RPMI7951 (cell line): ENCODE measurements at places on chromosomes 11 and 22. TPM values are rescaled to one million over a fixed set of nuclear protein-coding genes. Genes with fewer than 3 reads are reported as not detected.

PATE2 gene
- 0.24 TPM in 1 of 2 replicates, not detected in the other for total RNA-seq

KCNJ11 gene
- total RNA-seq, result not detected in 2 replicates

LRFN4 gene
- total RNA-seq, result 10.6 and 19.7 TPM in 2 replicates

PDGFB gene
- 1.2 and 1.7 TPM in 2 replicates for total RNA-seq

CCDC73 gene
- 0.10 TPM in 1 of 2 replicates, not detected in the other for total RNA-seq

MRPL40 gene
- total RNA-seq, result 58.9 and 69.4 TPM in 2 replicates

FADS1 gene
- 40.8 and 50.6 TPM in 2 replicates for total RNA-seq

OR52I1 gene
- not detected in 2 replicates for total RNA-seq

PKNOX2 gene
- 2.1 and 2.8 TPM in 2 replicates for total RNA-seq

MS4A14 gene
- not detected in 2 replicates for total RNA-seq

ABCG4 gene
- total RNA-seq, result 0.20 and 0.24 TPM in 2 replicates

DSCAML1 gene
- total RNA-seq, result not detected in 2 replicates

WT1 gene
- total RNA-seq, result 7.8 and 11.5 TPM in 2 replicates

OOSP1 gene
- total RNA-seq, result not detected in 2 replicates

SYT8 gene
- total RNA-seq, result 0.20 TPM in 1 of 2 replicates, not detected in the other

BAIAP2L2 gene
- total RNA-seq, result 5.0 and 9.7 TPM in 2 replicates

TEX54 gene
- total RNA-seq, result not detected in 2 replicates

OR5P2 gene
- not detected in 2 replicates for total RNA-seq

SORL1 gene
- total RNA-seq, result 0.60 and 1.3 TPM in 2 replicates

OVOL1 gene
- total RNA-seq, result not detected in 2 replicates

TMPRSS13 gene
- total RNA-seq, result not detected in 2 replicates

VSTM5 gene
- total RNA-seq, result not detected in 2 replicates

BACE1 gene
- 27.5 and 32.3 TPM in 2 replicates for total RNA-seq

RPLP2 gene
- total RNA-seq, result 886 and 920 TPM in 2 replicates

SLC25A17 gene
- total RNA-seq, result 24.4 and 30.0 TPM in 2 replicates

RIC8A gene
- total RNA-seq, result 75.5 and 91.3 TPM in 2 replicates

MS4A6E gene
- not detected in 2 replicates for total RNA-seq

MFRP gene
- not detected in 2 replicates for total RNA-seq

EXPH5 gene
- 0.10 and 0.12 TPM in 2 replicates for total RNA-seq

HBG2 gene
- total RNA-seq, result 1.3 TPM in 1 of 2 replicates, not detected in the other

CDC42BPG gene
- total RNA-seq, result 0.20 TPM in 1 of 2 replicates, not detected in the other

UPK2 gene
- total RNA-seq, result not detected in 2 replicates

OR6M1 gene
- not detected in 2 replicates for total RNA-seq

CHEK2 gene
- total RNA-seq, result 23.7 and 28.9 TPM in 2 replicates

NOX4 gene
- total RNA-seq, result 0.24 and 2.1 TPM in 2 replicates

SMIM35 gene
- not detected in 2 replicates for total RNA-seq

IFITM10 gene
- total RNA-seq, result 4.3 and 6.6 TPM in 2 replicates

MS4A15 gene
- not detected in 2 replicates for total RNA-seq

CCDC116 gene
- total RNA-seq, result 0.10 and 0.36 TPM in 2 replicates
